ENCODE measurements at places on chromosomes 13 and 19.

DNA sequence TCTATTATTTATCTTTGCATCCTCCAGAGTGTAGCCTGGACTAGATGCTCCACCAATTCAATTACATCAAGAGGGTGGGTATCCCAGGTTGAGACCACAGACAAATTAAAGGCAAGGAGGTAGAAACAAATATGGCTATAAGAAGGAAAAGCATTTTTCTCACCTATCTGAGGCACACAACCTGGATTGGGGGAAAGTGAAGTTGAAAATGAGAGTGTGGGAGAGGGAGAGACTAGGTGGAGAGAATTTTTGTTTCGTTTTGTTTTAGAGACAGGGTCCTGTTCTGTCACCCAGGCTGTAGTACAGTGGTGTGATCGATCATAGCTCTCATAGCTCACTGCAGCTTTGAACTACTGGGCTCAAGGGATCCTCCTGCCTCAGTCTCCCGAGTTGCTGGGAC lies 5.8 kb upstream of the PRODH2 start:
- no peak for DNase-seq

- no peak for DNase-seq
Observed at GRCh38 chr19:29524912-29525831, 622 bp upstream of the VSTM2B start.

DNA sequence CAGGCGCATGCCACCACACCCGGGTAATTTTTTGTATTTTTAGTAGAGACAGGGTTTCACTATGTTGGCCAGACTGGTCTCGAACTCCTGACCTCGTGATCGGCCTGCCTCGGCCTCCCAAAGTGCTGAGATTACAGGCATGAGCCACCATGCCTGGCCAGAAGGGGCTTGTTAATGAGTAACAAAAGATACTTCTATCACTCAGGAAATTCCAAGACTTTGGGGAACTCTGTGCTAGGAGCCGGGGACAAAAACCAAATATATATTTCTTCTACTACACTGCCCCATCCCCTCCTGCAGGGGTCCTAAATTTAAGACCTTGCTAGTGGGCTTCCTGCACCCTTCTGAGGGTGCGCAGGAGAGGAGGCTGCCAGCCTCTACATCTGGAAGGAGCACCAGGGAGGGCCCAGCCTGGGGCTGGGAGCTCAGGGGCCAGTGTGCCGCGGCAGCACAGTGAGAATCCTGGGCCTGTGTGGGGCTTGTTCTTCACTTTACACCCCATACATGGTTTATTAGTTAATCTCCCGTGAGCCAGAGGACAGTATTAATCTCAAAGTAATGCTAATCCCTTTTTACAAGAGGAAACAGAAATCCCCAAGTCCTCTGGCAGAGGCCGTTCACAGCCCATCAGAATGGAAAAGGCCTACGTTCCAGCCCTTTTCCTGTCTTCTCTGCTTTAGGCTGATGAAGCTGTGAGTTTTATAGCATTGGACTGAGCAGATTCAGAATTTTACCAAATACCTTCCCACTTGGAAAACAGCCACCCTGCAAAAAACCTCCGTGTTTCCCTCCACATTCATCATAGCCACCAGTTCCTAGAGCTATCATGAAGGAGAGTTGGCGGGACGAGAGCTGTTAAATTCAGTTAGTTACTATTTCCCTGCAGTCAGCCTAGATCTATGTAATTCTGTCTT lies 44.4 kb upstream of the NPAS1 start:
- no peak for DNase-seq

GRCh38 chr19:18558202-18558555 lies 509 bp downstream of the KXD1 start:
- DNase-seq: no peak

DNA sequence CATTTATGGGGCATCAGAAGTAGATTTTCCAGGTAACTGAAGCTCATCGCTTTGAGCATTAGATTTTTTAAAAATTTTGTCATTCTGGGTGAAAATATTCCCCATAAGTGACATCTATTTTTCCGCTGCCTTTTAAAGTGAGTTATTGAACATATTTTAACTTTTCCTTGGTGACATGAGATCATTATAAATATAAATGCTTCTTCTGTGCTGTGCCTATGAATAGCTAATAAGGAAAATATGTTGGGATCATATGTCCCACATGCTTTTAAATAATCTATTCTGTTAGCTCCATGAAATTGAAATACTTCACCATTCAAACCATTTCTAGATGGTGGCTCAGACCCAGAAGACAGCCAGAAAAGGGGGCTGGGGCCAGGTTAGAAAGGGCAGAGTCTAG lies 14.1 kb downstream of the ATP7B start:
- no peak for DNase-seq

Measured in stimulated activated CD8-positive, alpha-beta memory T cell treated with anti-CD3 and anti-CD28 coated beads, Interleukin-7, amount 100 ng/mL, for 1 hour (primary cell).